ENCODE measurements at places on chromosomes 7 and 10.

- no peak for DNase-seq
These were observed 60.9 kb downstream of the SEM1 start for GRCh38 chr7:96648784-96649183.

DNA sequence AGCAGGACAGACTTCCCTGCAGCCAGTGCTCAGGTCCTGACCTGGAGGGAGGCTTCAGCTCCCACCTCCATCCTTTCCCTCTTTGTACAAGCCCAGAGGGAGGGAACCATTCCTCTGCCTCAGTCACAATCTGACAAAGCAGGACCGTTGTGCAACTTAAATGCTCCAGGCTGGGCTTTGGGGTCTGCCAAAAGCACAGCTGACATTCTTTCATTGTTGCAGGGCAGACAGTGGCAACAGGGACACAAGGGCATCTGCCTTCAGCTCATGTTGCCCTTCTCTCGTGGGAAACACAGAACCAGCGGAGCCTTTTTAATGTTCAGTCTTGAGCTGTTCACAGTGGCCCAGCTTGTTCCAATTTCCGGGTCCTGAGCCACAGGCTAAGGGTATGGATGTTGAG, 155.7 kb upstream of the TNS3 start:
- DNase-seq = no peak

DNA sequence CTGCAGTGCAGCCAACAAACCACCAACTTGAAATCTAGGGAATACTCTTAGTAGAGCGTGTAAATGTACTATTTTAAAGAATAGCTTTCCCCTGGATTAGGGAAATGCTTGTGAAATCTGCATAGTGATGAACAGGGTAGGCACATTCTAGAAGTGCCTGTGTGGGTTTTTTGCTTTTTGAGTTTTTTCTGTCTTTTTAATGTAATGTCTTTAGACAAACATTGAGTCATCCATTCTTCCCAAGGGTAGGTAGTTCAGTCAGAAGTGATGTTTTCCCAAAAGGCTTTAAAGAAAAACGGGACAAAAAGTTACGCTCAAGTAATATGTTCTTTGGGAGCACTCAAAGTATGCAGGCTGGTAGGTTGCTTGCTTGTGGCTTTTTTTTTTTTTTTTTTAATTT, 130.0 kb downstream of the AUTS2 start:
- no peak for DNase-seq

DNA sequence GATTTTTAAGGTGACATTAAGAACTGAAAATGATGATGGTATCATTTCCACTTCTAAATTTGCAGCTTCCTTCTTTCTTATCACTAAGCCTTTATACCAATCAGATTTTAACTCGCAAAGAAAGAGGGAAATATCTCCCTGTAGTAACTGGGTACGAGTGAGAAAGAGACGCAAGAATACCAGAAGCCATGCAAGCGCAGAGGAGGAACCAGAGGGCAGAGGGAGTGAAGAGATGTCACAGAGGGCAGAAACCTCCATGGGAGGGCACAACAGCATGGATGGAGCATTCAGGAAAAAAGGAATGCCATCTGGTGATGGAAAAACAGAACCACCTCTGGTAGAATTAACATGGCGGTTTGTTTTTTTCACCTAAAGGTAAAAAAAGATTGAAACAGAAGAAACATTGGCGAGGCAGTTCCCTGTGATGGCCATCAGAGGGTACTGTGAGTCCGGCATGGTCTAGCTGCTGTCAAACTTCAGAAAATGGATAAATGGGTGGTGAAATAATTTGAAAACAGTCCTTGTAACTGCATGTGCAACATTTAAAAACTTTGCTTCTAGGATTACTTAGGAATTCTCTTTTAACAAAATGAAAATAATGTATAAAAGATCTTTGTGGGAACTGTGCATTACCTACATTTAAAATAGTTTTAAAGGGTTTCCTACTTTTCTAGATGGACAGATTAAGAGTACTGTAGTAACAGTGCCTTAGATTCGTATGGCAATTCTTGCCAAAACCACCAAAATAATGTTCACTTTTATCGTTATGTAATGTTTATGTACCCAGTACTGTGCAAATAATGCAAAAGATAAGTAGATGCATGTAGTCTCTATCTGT, 91.8 kb downstream of the ARHGAP12 start:
- DNase-seq = peak; percentile 27

GRCh38 chr7:151968357-151968756, 12.1 kb downstream of the GALNTL5 start:
- no peak for DNase-seq

DNA sequence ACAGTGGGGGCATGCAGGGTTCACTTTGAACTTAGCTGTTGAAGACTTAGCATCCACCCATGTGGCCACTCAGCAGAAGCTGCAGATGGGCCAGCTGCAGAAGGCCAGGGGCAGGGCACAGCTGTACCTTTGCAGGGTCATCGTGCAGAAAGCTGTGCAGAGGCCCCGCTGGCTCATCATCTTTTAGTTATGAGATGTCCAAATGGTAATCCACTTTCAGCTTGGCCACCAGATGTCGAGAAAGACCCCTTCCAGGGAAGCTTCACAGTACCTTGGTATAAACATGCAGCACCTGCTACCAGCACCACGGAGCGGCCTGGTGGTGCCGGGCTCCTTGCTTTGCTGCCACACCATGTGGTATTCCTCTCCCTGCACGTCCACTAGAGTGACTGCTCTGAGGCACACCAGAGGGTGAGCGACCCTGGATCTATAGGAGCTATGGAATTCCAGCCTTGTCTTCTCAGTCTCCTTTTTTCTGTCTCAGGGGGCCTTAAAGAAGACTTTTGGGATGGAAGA, 74.2 kb upstream of the LAMB4 start:
- DNase-seq = no peak

DNA sequence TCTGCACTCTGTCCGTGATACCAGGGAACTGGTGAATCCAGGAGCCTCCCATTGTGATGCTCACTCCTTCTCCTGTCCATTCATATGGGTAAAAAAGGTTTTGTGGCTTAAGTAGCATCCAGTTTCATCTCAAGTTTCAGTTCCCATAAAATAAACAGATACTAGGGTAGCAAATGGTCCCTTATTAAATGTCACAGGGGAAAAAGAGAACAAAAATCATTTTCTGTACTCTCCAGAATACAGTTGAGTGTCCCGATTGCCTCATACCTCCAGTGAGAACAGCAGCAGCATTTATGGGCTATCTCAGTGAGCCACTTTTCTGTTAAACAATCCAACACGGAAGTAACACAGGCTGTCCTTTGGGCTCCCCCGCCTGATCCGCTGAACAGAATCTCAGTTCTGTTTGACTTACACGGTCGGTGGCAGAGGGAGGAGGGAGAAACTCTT, 179.6 kb downstream of the CELF2 start:
- no peak for DNase-seq

- DNase-seq = peak; percentile 23
These were observed 179.2 kb upstream of the MBL2 start for GRCh38 chr10:52951824-52952223.
